ENCODE measurements at places on chromosomes 7 and 10.
A peak's percentile ranks its signal among the peaks of the same experiment; 100 is the strongest.

DNA sequence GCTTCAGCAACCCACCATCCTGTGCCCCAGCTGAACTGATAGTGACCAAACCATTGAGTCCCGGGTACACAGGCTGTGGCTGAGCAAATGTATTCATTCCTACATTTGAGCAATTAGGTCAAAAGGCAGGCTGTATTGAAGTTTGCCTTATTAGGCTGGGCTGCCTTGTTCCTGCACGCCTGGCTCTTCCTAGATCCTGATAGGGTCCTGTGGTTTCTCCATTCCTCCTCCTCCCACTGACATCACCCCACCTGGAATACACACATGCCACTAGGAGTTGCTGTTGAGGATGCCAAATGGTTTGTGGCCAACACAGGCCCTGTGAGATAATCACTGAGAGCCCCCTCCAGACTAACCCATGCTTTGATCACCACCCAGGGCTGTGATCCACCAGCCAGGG, 66.4 kb upstream of the FGFR2 start:
- no peak for DNase-seq

GRCh38 chr10:124688889-124689670, 55.1 kb downstream of the FAM53B start:
- DNase-seq, result no peak

DNA sequence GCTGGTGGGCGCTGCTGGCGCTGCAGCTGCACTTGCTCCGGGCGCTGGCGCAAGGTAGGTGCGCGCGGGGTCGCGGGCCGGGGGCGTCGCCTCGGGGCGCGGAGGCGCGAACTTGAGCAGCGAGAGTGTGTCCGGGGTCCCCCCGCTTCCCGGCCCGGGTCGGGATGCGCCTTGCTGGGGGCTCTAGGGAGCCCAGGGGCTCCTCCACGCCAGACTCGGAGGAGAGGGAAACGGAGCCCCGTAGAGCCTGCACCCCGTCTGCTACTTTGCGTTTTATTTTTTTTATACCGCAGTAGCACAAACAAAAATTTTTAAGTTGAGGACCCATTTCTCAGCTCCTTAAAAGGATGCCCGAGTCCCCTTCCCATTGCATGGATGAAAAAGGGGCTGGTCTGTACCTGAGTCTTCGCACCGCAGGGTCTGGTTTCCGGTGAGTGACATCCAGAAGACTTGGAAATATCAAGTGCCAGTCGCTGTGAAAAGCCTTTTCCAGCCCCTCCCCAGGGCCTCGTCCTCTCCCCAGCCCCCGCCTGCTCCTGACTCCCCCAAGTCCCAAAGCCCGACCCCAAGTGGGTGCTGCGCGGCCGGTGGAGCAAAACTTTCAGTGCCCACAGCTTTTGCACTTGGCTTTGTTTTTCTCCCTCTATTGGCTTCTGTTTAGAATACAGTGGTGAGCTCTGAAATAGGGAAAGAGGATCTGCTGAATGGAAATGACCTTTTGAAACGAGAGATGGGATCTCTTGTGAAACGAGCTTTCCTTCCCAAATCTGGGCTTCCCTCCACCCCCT, 973 bp downstream of the SDK1 start:
- DNase-seq, result peak; percentile 30

- peak; percentile 37 for DNase-seq
These were observed 12.6 kb upstream of the ARL4A start for GRCh38 chr7:12674861-12675260.

DNA sequence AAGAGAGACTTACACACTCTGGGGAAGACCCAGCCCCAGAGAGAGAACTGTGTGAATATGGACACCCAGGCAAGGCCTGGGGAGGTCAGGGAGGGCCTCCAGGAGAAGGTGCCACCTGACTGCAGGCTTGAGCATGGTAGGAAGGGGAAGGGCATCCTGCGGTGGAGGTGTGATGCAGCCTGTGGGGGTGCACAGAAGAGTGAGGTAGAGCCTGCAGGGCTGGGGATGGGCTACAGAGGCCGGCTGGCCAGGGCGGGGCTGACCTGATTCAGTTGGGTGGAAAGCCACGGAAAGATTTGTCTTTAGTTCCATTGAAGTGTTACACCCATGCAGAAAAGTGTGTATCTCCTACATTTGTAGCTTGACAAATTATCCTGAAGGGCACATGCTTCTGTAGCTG, 47.6 kb downstream of the ZMIZ1 start:
- no peak for DNase-seq
